ENCODE measurements at places on chromosomes 2 and 18.

- no peak for DNase-seq
Measured at GRCh38 chr2:136255127-136255526, 137.2 kb upstream of the CXCR4 start.

DNA sequence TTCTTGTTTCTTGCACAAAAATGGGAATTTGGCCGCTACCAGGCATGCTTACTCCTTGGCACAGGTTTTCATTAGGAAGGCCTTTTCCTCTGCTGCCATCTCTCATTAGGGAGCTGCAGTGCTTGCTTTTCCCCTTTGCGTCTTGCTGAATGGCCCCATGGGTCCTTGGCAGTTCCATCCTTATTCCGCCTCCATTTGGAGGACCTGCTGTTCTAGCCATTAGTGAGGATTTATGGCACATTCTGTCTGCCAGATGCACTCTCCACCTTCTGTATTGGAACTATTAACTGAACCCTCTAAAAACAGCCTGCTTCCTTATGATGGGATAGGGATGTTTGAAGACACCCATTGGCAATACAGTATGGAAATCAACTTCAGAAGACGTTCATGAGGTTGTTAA lies 103.5 kb upstream of the NOSTRIN start:
- DNase-seq: no peak

- DNase-seq: peak; percentile 60
Measured at GRCh38 chr18:74342416-74343043, 26.9 kb downstream of the C18orf63 start.

DNA sequence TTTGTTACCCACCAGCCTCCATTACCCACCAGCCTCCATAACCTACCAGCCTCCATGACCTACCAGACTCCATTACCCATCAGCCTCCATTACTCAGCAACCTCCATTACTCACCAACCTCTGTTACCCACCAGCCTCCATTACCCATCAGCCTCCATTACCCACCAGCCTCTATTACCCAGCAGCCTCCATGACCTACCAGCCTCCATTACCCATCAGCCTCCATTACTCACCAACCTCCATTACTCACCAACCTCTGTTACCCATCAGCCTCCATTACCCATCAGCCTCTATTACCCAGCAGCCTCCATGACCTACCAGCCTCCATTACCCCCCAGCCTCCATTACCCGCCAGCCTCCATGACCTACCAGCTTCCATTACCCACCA lies 133.3 kb upstream of the HS6ST1 start:
- DNase-seq: no peak

DNA sequence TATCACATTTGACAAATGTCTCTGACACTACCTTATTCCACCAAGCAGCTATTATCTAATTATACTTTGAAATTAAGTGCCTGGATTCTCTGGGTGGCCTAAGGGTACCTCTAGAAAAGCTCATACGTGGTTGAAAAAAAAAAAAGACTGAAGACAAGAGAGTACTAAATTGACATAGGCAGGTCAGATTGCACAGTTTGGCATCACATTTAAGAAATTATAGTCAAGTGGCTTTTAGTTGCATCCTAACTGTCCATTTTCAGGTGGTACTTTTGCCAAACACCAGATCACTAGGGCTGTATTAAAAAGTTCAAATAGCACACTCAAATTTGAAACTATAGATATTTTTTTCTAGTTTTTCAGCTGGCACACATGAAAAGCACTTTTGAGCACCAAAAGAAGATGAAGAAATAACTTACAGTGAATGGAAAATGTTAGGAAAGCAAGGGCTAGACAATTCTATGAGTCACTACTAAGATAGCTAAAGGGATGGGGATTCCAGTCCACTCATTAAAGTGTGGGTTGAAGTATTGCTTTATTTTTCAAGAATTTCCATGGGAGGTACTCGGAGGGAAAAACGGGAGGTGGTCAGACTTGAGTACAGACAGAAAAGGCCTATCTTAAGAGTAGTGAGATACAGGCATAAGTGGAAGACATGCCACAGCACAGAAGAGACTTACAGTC lies 106.5 kb upstream of the COL5A2 start:
- DNase-seq: peak; percentile 93

DNA sequence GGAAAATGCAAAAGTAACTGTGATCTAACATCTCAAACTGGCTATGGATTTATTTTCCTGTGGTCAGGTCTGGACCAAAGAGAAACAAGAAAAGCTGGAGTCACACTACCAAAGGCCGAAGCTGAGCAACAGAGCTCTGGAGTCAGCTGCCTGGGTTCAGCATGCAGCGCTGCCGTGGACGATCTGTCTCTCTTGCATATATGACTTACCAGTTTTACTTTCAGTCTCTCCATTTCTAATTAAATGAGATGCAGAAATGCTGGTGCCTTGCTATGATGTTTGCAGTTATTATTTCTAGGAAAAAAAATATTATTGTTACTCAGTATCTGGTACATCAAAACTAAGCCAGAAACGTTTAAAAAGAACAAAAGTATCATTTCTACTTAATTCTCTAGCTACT lies 813.2 kb downstream of the RNF144A start:
- no peak for DNase-seq

Data from EL (cell line).